ENCODE measurements at places on chromosomes 11 and 22.
A peak's percentile ranks its signal among the peaks of the same experiment; 100 is the strongest.

DNA sequence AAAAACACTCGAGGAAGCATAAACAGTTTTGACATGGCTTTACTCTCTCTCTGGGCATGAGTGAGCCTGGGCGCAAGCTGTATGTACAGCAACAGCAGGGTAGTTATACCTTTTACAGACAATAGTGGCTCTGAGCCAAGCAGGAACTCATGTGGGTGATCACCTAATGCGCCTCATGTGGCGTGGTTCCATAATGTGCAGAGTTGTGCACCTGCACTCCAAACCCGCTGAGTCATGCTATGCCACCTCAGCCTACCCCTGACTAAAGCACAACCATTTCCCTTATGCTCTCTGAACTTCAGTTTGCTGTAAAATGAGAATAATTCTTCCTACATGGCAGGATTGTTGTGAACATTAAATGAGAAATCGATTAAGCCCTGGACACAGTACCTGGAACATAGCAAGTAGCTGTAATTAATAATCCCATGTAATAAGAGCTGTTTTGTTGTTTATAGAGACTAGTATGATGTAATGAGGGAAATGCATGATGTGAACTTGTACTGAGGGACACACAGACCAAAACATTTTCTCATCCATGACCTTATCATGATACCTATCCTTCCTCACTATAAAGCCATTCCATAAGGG is 71.6 kb downstream of the CCDC34 start:
- DNase-seq, result no peak

- DNase-seq, result peak; percentile 78
These were observed 161.7 kb upstream of the CADM1 start for GRCh38 chr11:115665958-115666357.

- DNase-seq, result no peak
These were observed 303.9 kb downstream of the ETS1 start for GRCh38 chr11:128283451-128283850.

GRCh38 chr11:31958076-31958735 is 132.7 kb upstream of the RCN1 start:
- peak; percentile 54 for DNase-seq
